ENCODE measurements at places on chromosomes 3 and 15.
A peak's percentile ranks its signal among the peaks of the same experiment; 100 is the strongest.

DNA sequence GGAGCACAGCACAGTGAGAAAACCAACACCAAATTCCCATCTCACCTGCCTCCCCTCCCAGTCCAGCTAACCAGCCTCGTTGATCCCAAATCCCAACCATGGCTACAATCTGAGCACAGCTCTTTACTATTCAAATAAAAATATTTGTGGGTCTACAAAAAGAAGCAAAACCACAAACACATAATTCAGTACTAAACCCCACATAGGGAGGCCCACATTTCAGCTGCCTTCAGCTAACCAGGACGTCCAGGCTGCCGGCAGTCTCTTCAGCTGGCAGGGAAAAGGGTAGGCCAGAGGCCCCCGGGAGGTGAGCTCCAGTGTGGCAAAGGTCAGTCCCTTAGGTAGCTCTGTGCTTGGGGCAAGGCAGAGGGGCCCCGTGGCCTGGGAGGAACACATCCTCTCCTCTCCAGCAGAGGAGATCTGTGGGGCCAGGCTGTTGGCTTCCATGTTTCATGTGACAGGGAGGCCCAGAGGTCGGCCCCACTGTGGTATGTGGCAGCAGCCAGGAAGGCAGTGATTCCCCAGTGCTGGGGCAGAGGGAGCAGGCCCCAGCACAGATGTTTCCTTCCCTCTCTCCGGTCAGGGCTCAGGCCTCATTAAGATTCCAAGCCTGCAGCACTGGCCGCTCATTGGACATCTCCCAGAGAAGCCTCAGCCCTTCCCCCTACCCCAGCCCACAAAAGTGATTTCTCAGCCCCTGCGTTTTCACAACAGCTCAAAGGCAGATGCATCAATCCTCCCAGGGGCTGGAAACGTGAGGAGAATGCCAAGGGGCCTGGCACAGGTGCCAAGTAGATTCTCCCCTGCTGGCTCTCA lies 381.4 kb downstream of the NTRK3 start:
- DNase-seq = no peak

GRCh38 chr15:83973816-83974215 lies 261.8 kb upstream of the GOLGA6L4 start:
- no peak for DNase-seq

GRCh38 chr3:24278543-24278942 lies 216.1 kb downstream of the THRB start:
- no peak for DNase-seq

- no peak for DNase-seq
These were observed 80.1 kb downstream of the SNRK start for GRCh38 chr3:43366481-43366880.

GRCh38 chr3:150890831-150891230 lies 14.4 kb downstream of the MINDY4B start:
- no peak for DNase-seq

DNA sequence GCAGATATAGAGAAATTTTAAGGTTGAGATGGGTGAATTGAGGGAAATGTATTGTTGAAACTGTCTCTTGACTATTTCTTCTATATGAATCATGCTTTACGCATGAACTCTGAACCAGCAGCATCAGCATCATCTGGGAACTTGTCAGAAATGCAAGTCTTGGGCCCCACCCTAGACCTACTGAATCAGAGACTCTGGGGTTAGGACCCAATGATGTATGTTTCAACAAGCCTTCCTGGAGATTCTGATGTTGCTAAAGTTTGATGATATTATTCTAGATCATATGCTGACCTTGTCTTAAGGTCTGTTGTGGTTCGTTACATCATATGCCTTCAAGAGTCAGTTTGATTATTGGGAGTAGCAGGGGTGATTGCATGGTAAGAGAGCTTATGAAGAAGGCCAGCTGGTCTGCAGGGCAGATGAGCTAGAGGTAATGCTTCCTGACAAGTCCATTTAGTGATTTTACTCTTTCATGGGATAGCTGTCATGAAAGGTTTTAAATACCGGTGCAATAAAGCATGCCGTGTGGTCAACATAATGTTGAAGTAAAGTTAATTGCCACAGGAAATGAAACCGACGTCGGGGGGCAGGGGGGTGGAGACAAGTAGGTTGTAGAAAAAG lies 152.4 kb upstream of the MRPL3 start:
- peak; percentile 15 for DNase-seq

GRCh38 chr15:45314960-45315359 lies 62.9 kb downstream of the SLC28A2 start:
- DNase-seq = no peak

DNA sequence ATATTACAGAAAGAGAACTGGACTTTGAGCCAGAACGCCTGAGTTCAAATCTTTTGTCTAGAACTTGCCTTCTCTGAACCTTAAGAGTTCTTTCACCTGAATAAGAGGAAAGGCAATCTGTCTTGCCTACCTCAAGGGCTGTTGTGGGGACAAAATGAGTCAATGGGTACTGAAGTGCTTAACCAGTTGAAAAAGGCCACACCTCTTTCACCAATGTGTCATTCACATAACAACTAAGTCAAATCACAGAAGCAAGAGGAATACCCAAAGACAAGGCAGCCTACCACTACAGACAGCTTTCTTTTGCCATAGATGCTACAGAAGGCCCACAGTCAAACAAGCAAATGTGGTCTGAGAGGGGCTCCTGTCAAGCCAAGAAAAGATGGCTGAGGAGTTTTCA lies 39.7 kb downstream of the NBEAL2 start:
- no peak for DNase-seq

DNA sequence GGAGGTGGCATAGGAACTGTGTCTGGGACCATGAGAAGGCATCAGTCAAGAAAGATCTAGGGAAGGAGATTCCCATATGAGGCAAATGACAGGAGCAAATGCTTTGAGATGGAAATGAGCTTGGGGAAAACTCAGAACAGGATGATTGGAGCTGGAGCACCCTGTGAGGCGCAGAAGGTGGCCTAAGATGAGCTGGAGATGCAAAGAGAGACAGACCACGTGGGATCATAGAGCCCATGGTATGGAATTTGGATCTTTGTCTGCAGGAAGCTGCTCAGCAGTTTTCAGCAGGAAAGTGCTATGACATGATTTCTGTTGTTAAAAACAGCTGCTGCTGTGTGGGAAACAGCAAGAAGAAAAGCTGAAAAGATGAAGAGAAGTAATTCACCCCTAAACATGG lies 310.6 kb downstream of the MAGI1 start:
- DNase-seq = no peak

- no peak for DNase-seq
These were observed 21.8 kb downstream of the ZNF860 start for GRCh38 chr3:32003380-32003779.

DNA sequence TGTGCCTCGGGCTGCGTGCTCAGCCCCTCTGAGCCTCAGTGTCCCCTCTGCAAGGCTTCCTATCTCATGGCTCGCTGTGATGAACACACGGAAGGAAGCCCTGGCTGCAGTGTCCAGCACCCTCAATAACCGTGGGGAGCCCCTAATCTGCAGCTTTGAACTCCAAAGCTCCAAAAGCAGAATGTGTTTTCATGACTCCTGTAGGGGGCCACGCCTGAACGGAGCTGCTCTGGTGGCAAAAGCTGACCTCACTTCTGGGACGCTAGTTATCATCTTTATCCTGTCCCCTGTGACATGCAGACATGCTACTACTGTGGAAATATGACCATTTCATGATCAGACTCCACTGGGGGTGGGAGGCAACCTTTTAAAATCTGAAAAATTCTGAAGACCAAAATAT lies 98.8 kb downstream of the SEC22A start:
- DNase-seq = no peak

DNA sequence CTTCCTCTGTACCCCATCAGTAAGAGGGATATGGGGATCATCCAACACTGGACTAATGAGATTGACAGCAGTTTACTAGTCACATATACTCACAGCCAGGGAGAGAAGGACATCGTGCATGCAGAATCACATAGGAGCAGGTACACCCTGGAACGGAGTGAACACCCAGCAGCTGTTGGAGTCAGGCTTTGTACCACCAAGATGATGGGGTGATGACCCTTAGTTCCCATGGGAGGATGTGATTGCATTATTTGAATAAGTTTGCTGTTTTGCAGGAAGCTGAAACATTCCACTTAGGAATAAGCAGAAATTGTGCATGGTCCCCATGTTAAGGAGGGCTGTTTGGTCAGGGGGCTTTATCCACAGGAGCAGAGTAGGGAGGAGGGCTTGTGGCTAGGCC lies 482.7 kb upstream of the PDZRN3 start:
- DNase-seq = no peak

DNA sequence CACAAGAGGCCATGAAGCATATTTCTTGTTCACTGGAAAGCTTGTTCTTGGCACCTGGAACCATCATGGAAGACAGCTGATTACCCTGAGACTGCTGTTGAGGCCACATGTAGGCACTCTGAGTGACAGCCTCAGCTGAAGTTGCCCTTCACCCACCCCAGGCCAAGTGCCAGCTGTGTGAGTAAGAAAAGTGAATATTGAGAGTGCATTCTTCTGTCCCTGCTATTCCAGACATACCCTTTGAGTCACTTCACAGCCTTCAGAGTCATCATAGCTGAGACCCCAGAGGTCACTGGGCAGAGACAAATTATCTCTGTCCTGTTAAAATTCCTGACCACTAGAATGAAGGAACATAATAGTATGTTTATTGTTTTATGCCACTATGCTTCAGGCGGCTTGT lies 79.6 kb downstream of the NFKBIZ start:
- DNase-seq = peak; percentile 70

- DNase-seq = no peak
These were observed 559.9 kb upstream of the MCTP2 start for GRCh38 chr15:93671387-93671943.

GRCh38 chr3:127044996-127045395 lies 62.1 kb downstream of the PLXNA1 start:
- DNase-seq = no peak

GRCh38 chr3:29280404-29281093 lies at the start of gene RBMS3:
TSS of gene RBMS3 (plus strand) at chr3:29281071.
- peak; percentile 98 for DNase-seq

GRCh38 chr3:193053046-193053435 lies 135.4 kb upstream of the MB21D2 start:
- DNase-seq = no peak

- no peak for DNase-seq
These were observed 66.8 kb downstream of the ABTB1 start for GRCh38 chr3:127739347-127740135.

- no peak for DNase-seq
These were observed 486.8 kb downstream of the GABRG3 start for GRCh38 chr15:27457766-27458165.

GRCh38 chr15:43423793-43424192 lies 52.9 kb downstream of the TUBGCP4 start:
- no peak for DNase-seq

DNA sequence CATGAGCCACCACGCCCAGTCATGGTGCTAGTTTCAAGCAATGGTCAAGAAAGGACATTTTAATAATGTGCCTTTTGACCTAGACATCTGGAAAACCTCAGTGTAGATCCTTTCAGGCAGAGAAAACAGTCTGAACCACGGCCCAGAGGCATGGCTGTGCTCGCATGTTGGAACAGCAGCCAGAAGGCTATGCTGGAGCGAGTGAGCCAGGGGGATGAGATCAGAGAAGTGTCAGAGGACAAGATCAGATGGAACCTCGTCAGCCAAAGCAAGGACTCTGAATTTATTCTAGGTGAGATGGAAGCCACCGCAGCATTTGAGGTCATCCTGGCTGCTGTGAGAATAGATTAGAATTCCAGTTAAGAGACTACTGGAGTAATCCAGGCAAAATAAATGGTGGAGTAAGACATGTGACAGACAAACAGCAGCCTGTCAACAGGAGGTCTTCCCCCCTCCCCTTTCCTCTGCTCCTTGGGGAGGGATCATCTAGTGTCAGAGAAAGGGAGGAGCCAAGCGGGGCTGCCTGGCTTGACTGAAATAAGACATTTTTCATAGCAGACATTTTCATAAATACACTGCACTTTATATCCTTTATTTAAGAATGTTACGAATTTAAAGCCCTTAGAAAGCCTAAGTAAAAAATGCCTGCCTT lies 40.4 kb upstream of the ACKR4 start:
- no peak for DNase-seq

All from kidney glomerular epithelial cell (primary cell).